NCI-H774 (cell line): ENCODE measurements at places on chromosomes 12 and 14.

DNA sequence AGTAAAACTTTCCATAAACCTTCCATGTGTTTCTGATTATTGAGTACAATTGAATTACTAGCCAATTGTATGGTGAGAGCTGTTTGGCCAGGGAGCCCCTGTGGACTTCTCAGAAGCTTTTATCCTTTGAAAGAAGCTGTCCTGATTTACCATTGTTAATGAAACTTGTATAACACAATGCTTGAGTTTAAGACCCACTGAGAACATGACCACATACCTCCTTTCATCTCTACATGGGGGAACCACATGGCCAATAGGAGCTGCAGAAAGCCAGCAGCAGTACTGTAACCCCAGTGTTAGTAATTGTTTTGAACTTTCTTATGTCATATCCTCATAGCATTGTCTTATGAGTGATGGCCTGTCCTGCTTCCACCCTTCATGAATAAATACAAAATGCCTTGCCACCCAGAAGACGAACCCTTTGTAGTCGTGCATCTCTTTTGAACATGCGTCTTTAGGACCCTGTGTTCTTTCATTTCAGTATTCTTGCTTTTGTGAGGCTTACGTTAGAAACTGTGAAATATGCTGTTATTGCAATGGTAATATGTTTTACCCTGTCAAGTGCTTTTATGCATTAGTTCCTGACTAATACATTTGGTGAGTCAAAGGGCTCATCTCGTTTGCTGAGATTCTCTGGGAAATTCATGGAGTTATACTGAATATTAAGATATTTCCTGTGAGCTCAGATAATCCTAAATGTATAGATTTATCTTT lies 815.7 kb downstream of the NRXN3 start:
- no peak for DNase-seq

- DNase-seq, result no peak
Measured at GRCh38 chr12:1540690-1541089, 53.7 kb downstream of the FBXL14 start.

- DNase-seq, result no peak
Measured at GRCh38 chr14:88384718-88385117, 739 bp upstream of the SPATA7 start.

DNA sequence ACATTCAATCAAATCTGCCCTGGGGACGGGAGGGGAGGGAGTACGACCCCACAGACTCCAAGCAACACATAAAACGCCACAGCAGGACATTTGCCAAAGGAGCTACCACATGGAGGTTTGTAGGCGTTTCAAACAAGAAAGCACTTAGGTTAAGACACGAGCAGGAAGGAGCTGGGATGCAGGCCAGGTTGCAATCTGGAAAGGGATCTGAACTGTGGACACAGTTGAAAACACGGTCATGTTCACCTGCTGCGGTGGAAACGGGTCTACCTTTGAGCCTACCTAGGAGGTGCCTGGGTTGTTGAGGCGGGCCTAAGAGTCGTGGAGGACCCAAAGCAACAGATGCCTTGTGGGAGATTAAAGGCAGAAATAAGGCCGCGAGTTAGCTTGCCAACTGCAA lies 18.4 kb downstream of the PRKAB1 start:
- DNase-seq, result no peak

GRCh38 chr12:42039176-42039575 lies 105.5 kb downstream of the GXYLT1 start:
- DNase-seq, result no peak

- DNase-seq, result no peak
Measured at GRCh38 chr12:124692443-124692842, 125.0 kb upstream of the NCOR2 start.

DNA sequence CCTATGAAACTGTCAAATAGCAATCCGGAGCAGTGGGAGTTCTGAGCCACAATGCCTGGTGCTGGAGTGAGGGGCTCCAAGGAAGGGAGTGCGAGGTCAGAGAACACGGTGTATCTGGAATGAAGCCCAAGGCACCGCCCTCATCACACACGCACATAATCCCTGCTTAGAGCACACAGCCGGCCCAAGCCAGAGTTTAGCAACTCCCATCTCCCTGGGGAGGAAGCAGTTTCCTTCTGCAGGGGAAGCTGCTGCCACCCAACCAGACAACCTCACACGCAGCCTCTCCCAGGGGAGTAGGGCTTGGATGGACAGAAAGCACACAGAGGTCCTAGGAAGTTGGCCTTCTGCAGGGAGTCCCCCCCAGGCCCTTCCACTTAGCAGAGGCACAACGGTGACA lies 31.3 kb downstream of the ACTN1 start:
- DNase-seq, result no peak

DNA sequence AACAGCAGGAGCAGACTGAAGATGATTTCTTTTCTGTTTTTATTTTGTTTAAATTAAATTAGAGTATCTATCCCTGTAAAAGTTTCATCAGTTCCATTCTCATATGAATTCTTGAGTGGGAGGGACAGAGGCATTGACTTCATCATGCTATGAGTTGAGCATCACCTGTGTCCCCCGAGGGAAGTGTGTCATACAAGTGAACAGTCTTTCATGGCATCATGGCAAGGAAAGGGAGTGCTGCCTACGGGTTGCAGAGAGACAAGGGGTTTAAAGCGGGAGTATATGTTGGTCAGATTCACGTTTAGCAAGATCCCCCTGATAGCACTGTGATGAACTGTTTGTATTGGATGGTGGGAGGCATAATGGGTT lies 52.7 kb upstream of the HIF1A start:
- DNase-seq, result no peak

DNA sequence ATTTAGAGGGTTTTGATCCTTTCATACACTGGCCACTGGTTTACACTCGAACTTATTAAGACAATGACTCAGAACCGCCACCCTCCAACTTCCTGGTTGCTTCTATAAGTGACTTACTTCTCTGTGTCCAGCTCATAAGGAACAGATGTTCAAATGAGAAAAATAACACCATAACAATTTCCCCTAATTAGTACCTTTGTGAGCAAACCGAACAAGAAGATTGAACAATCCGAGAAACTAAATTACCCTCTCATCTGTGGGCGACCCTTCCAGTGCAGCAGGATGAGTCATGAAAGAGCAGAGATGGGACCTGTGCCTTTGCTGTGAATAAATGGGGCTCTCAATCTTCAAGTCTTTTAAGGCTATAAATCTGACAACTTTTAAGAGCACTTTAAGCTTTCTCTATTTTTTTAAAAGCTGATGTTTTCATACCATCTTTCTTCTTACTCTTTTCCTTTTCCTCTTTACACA lies 146.8 kb upstream of the RASSF8 start:
- no peak for DNase-seq

DNA sequence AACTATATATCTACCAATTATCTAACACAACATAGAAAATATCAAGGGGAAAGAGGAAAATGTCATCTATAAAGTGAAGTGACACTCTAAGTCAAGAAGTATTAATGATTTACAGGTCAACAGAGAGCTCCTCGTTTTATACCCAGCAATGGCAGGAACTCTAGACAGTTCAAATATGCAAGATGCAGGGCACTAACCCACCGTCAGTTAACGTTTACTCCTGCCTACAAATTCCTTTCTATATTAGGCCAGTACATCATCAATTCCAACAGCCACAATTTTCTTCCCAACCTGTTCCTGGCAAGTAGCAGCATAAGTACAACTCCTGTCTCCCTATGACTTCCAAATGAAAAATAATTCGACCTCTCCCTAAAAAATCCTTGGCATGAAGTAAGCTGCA lies 9.0 kb upstream of the KANSL2 start:
- DNase-seq, result no peak

- DNase-seq, result no peak
Measured at GRCh38 chr14:23864259-23864658, 89.3 kb upstream of the DHRS4 start.

DNA sequence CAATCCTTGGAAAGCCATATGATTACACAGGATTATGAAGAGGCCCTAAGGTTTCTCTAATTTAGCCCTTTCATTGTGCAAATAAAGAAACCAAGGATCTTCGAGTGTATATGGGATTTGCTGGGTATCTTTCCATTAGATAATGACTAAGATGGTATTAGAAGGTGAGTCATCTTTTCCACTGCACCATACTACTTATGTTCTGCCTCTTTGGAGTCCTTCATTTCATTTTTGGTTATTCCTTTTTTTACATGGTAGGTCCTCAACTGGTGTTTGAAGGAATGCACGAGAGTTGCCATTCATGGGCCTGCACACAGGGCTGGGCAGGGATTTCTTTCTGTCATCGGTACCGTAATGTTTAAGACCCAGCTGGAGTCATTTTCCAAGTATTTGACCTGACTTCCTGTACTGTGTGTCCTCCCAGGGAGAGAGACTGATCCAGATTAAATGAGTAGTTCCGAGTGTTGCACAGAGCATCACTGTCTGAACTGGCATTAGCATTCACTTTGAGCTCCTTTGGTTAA lies 85.7 kb downstream of the BORCS5 start:
- DNase-seq, result no peak

DNA sequence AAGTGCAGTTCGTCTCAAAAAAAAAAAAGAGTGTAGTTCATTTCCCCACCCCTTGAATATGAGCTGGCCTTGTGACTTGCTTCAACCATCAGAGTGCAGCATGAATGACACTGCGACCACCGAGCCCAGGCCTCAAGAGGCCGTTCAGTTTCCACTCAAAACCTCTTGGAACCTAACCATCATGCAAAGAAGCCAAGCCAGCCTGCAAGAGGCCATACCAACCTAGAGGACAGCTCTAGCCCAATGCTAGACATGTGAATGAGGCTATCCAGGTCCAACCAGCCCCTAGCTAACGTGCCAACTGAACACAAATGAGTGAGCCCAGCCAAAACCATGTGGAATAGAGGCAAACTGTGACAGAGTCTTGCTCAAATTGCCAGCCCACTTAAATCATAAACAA lies 29.7 kb downstream of the R3HDM2 start:
- no peak for DNase-seq

GRCh38 chr12:96454396-96454795 lies 35.0 kb upstream of the CFAP54 start:
- DNase-seq, result no peak

GRCh38 chr12:15278816-15279658 lies 43.3 kb upstream of the PTPRO start:
- DNase-seq, result peak; percentile 11

- DNase-seq, result no peak
Measured at GRCh38 chr14:74048281-74048680, 29.1 kb downstream of the BBOF1 start.

DNA sequence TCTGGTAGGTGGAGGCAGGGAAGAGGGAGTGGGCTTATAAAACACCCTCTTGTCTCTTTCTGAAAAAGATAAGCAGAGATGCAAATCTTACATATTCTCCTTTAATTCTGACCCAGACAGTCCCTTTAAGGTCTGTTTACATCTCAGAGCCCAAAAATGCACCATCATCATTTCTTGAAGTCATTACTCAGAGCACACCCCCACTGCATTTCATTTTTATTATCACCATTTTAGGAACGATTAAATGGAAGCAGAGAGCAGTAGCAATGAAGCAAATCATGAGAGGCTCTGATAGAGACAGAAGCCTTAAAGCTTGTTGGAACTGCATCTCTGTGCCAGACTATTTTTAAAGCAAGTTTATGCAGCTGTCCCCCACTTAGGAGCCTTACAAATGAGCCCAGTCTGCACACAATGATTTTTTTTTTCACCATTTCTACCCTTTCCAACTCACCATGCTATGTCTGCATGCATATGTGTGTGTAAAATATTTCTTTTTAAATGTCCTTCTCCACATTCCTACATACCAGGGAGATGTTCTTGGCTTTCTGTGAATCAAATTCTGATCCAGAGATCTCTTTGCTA lies 311.0 kb downstream of the GRIN2B start:
- DNase-seq, result no peak

- DNase-seq, result no peak
Measured at GRCh38 chr14:96727073-96727472, 70.1 kb upstream of the VRK1 start.

DNA sequence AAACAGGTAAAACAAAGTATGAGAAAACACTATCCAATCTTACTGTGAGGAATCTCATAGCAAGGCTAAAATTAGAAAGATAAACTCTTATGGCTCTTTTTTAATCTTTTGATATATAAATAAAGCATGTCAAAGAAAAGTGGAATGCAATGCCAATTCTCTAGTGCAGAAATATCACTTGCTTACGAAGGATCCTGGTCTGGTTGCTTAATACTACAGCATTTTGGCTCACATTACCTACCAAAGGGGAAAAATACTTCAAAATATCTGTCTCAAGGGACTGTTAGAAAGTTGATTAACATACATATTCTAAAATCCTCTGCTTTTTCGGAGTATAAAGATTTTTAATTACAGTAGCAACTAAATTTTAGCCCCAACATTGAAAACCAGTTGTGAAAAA lies 21.4 kb downstream of the AREL1 start:
- DNase-seq, result no peak

DNA sequence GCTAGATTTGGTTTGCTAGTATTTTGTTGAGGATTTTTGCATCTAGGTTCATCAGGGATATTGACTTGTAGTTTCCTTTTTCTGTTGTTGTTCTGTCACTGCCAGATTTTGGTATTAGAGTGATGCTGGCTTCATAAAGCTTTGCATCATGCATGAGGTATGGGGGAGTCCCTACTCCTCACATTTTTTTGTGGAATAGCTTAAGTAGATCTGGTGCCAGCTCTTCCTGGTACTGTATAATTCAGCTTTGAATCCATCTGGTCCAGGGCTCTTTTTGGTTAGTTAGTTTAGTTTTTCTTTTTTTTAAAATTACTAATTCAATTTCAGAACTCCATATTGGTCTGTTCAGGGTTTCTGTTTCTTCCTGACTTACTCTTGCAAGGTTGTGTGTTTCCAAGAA lies 59.4 kb downstream of the LRRIQ1 start:
- DNase-seq, result no peak

DNA sequence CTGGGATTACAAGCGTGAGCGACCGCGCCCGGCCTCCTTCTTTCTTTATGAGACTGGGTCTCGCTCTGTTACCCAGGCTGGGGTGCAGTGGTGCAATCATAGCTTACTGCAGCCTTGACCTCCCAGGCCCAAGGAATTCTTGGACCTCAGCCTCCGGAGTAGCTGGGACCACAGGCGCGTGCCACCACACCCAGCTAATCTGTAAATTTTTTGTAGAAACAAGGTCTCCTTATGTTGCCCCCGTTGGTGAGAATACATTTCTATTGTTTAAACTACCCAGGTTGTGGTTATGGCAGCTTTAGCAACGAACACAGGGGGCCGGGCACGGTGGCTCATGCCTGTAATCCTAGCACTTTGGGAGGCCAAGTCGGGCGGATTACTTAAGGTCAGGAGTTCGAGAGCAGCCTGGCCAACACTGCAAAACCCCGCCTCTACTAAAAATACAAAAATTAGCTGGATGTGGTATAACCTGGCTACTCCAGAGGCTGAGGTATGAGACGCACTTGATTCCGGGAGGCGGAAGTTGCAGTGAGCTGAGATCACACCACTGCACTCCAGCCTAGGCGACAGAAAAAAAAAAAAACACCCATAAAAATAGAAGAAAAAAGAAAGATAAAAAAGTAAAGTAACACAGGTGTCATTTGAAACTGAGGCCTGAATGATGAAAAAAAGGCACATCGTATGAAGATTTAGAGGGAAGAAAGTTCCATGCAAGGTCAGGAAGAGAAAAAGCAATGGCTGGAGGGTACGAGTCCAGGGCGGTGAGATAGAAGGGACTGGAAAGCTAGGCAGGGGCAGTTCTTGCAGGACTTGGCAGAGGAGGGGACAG lies 977 bp upstream of the TMEM120B start:
- no peak for DNase-seq
